ENCODE measurements at places on chromosomes 1 and 21.

GRCh38 chr1:168245042-168245441 is 19.2 kb downstream of the SFT2D2 start:
- DNase-seq: no peak

DNA sequence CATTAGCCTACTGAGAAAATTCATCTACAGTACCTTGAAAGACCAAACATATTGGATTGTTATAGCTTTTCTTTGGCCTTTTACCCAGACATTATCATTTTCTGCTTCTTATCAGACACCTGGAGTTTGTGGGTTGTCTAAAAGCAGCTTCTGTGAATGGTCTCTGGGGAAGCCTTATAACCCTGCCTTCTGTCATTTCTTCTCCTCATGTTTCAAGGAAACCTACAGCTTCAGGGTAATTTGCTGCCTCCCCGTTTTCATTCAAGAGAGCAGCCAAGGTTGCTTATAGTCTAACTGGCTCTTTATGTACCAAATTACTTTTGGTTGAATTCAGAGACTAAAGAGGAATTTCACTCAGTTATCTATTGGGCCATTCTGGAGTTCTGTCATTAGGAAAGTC is 288.3 kb upstream of the SGIP1 start:
- no peak for DNase-seq

DNA sequence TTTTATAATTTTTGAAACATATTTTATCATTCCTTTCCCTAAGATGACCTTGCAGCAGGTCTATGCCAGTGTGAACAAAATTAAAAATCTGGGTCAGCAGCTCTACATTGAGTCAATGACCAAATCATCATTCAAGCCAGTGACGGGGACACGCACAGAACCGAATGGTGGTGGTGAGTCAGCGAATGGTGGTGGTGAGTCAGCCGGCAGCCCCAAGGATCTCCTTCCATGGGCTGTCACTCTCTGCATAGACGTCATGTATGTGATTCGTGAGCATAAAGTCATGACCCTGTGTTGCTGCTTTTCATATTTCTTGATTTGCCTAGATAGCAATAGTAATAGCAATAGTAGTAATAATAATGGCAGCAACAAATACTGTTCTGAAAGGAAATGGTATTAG is 26.3 kb downstream of the PER3 start:
- peak; percentile 37 for DNase-seq

DNA sequence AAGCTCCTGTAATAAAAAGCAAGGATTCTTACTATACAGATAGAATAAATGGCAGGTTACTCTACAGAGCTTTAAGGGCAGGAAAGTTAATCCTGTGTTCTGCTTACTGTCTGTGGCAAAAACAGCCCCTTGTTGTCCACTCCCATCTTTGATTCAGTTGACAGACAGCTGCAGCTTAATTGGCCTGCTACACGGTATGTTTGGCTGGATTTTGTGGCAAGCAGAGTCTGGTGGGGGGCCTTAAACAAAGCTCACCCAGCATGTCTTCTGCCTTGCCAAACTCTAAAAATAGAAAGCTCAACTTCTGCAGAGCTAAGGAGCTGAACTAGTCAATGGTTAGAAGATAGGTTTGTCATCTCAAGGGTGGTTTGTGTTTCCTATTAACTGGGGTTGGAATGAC is 407.2 kb downstream of the HLX start:
- no peak for DNase-seq

DNA sequence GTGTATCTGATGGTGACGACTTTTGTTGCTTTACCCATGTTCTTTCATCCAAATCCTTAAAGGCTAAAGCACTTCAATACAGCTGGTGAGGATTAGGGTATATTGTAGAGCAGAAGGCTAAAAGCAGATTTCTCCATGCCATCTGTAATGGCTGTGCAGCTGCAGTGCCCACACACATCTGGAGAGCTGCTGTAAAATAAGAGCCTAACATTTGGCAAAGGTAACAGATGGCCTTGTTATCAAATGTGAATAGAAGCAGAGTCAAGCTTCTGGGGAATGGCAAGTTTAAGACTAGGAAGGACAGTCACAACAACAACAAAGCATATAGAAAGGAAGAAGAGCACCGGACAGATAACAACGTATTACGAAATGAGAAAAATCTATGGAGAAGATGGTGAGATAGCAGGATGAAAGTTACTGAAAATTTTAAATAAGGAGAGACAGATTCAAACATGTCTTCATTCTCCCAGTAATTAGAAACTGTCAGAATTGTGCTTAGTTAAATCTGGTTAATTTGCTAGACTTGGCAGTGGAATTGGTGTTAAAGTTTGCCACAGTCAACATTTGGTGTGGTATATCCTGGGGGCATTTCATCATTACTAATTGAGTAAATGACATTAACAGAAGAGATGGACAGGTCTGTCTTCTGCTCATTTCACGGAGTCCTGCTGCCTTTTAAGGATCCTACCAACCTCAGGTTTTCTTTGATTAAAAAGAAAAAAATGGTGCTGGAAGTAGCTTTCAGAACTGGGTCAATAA is 1093.2 kb downstream of the ADGRL2 start:
- no peak for DNase-seq

GRCh38 chr21:26422138-26422537 is 150.9 kb downstream of the CYYR1 start:
- DNase-seq: no peak

DNA sequence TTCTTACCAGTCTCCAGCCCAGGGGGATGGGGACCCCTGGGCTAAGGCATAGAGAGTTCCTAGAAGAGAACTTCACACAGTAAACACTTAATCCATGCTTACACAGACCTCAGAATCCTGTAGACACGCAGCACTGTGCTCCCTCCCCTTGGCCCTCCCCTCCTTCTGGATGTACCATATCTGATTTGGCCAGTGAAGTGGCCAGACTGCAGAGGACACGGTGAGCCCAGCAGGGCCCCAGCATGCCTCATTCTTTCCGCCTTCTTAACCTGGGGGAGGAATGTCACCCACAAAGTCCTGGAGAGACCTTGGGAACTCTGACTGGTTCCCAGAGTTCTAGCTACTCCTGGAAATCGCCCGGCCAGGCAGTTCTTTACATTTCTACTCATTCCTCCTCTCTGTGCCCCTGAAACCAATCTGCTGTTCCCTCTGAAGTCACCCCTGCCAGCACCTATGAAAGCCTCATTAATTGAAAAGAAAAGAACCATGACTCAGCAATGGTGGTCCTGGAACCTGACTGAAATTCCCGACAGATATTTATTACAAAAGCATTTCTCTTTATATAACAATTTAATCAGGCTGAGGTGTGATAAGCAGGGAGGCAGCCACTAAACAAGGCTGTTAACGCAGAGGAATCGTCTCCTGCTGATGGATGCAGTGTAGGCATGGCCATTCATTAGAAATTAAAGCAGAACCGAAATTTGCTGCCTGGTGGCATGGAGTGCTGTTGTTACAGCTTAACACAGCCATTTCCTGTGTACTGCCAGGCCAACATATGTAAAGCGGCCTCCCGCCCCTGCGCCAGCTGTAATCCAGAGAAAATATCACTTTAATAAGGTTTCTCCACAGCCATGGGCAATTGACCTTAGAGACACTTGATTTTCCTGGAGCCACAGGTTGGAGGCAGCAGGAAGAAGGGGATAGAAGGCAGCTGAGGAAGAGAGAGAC is 74.6 kb upstream of the KCND3 start:
- no peak for DNase-seq

DNA sequence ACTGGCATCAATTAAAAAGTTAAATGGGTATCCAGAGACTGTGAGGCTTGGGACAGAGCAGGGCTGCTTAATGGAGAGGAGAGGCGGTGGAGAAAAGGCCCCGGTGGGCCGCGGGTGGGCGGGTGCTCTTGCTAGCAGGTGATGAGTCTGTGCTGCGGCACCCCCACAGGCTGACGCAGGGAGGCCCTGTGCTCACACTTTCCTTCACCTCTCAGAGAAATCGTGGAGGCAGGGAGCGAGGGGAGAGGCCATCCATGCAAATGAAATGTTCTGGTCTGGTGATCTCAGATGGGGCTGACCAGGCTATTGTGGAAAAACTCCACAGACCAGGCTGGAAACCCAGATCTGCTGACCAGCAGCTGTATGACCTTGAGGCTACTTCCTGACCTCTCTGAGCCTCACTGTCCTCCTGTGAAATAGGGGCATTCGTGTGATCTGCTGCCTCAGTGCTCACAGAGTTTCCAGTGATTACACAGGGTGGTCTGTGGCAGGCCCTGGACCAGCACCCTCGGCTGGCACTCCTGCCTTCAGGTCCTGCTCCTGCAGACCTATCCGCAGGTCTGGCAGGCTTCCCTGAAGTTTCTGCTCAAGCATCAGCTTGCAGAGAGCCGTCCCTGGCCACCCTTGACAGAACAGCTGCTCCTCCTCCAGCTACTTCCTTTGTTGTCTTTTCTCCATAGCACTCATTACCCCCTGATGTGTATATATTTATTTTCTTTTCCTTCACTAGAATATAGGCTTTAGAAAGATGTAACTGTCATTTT is 89.2 kb downstream of the BEND5 start:
- DNase-seq: no peak

- peak; percentile 77 for DNase-seq
Measured at GRCh38 chr1:10510520-10511493, 36.1 kb downstream of the PEX14 start.

GRCh38 chr1:218942431-218942830 is 231.2 kb upstream of the LYPLAL1 start:
- no peak for DNase-seq

DNA sequence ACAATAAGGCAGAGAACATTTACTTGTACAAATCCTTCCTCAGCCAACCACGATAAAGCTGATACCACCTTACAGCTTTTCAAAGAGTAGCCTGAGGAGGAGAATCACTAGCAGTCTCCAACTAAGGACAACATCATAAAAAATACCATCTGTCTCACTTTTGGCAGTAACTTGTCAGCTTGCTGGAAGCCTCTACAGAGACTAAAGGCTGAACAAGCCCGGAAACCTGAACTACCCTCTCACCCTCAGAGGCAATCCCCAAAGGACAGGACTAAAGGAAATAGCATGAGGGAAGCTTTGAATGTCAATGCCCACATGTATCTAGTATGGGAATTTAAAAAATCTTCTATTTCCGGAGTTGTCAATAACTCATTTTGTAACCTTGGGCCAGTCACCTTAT is 10.6 kb downstream of the SRSF4 start:
- DNase-seq: no peak

DNA sequence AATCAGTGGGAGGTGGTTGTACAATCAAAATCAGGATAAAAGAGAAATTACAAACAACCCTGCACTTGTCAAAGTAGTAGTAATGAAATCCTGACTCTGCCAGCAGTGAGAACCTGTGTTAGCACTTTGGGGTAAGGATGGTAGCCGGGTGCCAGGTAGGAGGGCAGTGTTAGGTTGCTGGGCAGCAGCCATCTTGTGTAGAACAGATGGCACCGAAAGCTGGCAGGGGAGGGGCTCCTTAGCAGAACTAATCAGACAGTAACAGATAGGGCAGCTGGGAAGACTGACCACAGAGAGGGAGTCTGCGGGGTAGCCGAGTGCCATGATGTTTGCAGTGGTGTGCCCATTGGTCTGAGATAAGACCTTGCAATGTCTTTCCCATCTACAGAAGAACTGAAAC is 137.3 kb downstream of the SDCCAG8 start:
- DNase-seq: no peak

DNA sequence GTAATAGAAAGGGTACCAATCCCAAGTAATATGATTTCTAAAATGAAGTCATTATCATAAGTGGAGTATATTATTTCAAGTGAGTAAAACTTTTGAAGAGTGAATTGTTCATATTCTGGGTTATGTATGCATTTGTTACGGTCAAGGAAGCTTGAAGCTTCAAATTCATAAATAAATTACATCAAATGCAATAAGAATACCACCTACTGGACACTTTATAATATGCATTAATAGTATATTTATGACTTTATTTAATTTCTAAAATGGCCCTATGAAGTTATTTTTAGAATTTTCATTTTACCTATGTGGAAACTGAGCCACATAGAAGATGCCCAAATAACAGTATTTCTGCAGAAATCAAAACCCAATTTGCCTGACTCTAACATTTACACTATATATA is 260.6 kb downstream of the SMYD3 start:
- DNase-seq: no peak

GRCh38 chr1:85387781-85388180 is 77.2 kb downstream of the DDAH1 start:
- no peak for DNase-seq

GRCh38 chr1:904310-904950 is 19.3 kb upstream of the SAMD11 start:
- DNase-seq: no peak

DNA sequence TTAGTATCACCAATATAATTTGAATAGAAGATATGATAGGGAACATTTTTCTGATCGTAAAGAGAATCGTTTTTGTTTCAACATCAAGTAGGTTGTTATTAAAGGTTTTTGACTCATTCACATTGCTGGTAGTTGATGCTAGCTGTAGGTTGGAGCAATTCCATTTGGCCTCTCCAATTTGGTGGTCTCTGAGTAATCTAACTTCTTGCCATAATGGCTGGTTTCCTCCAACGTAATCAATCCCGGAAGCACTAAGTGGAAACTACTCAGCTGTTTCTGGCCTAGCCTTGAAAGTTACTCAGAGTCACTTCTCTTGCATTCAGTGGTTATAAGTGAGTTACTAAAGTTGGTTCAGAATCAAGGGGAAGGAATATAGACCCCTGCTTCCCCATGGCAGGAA is 26.0 kb downstream of the RCOR3 start:
- DNase-seq: no peak

GRCh38 chr1:97392701-97393100 is 528.1 kb downstream of the DPYD start:
- DNase-seq: no peak

DNA sequence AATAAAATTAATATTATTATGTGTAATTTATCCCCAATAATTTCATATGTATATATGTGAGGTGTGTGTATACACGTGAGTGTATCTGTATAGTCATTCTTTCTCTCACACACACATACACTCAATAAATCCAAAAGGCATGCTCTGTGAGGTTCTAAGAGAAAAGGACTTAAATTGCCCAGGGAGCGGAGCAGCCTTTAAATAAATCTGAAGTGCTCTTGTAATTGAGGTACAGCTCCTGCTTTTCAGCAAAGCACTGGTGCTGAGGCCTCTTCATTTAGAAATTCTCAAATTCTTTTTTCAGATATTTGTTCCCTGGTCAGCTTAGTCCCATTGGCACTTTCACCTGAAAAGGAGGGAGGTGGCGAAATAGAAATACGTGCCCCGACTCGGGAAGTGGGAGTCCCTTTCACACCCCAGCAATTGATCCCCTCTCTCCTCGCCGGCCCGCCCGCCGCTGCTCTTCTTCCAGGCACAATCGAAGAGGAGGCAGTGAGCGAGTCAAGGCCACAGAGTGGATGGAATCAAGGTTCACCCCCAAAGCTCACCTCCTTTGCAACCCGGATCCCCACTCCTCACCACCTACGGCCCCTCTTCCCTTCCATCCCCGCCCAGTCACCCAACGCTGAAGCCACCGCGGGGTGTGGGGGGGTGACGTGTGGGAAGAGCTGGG is 944 bp downstream of the PLPPR5 start:
- no peak for DNase-seq

- no peak for DNase-seq
Measured at GRCh38 chr1:192807211-192808162, 1.4 kb upstream of the RGS2 start.

- DNase-seq: no peak
Measured at GRCh38 chr21:45322960-45323461, 35.3 kb upstream of the POFUT2 start.

All from AG04449 (cell line).